ENCODE measurements at places on chromosomes 12 and 14.

GRCh38 chr12:62977418-62977817, 42.5 kb upstream of the PPM1H start:
- DNase-seq, result peak; percentile 59

- DNase-seq, result no peak
These were observed 5.6 kb upstream of the SERPINA9 start for GRCh38 chr14:94481468-94482131.

- no peak for DNase-seq
These were observed 58.7 kb downstream of the TUNAR start for GRCh38 chr14:95935228-95935822.

- no peak for DNase-seq
These were observed 133.2 kb downstream of the SCARB1 start for GRCh38 chr12:124730455-124730932.

GRCh38 chr12:112239020-112239419, 113.7 kb downstream of the TRAFD1 start:
- DNase-seq, result no peak

GRCh38 chr12:27359578-27360340, 27.1 kb downstream of the BMAL2 start:
- no peak for DNase-seq

DNA sequence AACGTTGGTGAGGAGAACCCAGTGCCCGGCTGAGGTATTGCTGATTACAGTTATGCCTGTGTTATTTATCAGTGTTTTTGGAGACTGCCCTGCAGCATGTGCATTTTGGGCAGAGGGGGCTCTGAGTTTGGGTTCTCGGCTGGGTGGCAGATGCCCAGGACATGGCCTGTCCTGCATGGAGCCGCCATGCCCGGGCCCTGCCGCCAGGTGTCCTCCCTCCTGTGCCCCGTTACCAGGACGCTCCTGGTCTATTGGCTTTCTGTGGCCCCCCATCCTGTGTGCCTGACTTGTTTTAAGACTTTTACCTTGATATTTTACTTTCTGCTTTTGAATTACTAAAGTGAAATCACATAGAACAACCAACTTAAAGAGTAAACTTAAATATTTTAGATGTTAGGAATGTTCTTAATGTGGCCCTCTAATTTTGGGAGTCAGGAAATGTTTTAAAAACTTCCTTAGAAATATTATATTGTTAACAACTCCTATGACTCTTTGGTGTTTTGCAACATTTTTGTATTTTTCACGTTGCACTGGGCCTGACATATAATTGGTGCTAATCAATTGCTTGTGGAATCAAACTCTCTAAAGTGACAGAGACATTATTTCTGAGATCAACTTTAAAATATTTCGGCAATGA, 51.8 kb downstream of the PRIMA1 start:
- no peak for DNase-seq

DNA sequence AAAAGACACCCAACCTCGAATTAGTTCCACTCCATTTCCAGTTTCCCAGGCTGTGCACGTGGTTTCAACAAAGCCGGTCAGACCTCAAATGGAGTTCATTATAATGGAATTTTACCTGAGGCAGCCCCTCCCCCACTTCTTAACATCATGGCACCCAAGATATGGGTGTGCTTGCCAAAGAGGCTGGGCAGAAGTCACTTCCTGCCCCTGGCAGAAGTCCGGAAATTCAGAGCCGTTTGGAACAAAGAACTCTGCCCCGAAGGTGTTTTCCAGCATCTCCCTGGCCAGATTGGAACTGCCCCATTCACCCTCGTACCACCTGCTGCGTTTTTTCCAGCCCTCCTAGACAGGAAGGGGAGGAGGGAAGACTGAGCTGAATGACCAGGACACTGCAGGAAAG, 8.2 kb downstream of the VDR start:
- DNase-seq, result no peak

GRCh38 chr14:104972301-104973134, 5.7 kb downstream of the AHNAK2 start:
- no peak for DNase-seq

- DNase-seq, result no peak
These were observed 352.7 kb downstream of the AEBP2 start for GRCh38 chr12:19792028-19792427.

GRCh38 chr12:69247268-69248018, 8.1 kb downstream of the CPSF6 start:
- DNase-seq, result no peak

DNA sequence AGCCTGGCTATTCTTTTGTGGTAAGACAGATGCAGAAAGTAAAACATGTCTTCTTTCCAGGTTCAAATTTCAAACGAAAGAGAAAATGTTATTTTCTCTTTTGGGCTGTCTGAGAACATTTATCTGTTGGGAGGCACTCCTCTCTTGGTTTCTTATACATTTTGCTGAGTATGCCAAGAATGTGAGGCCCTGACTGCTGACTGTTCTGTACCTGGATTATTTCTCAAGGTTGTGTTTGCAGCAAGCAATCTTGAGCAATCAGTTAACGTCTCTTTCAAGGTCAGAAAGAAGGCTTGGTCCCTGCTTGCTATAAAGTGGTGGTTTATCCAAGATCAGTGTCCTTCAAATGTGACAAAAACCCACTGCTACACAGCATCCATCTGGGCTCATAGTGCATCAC, 9.8 kb downstream of the SSTR1 start:
- no peak for DNase-seq

GRCh38 chr12:60752589-60752988, 1156.8 kb downstream of the SLC16A7 start:
- no peak for DNase-seq

DNA sequence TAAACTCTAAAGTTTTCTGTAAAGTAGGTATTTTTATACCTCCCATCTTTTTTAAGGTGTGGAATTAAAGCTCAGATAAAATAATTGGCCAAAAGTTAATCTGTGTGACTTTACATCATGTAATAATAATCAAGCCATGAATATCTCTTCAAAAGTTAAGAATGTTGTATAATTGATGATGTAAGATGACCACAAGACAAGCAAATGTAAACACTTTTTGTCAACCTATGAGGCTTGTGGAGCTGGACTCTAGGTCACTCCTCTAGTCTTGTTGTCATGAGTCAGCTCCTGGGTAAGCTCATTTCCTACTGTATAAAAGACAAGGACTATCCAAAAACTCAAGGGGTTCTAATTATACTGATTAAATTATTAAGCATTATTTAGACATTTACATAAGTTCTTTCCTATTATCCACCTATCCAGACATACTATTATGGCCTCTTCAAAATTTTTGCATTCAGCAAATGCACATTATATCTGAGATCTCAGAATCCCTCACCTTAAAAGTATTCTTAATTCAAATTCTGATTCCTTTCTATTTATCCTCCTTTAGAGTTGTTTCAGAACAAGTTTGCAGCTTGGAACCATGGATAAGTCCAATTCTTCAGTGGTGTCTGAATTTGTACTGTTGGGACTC, at the start of gene OR4K5:
OR4K5 (plus strand) TSS at position 587 of the 637 bp plus-strand sequence; CDS start at position 587, 0 bp downstream.
- DNase-seq, result no peak

GRCh38 chr14:51395361-51395849, 155.4 kb downstream of the TMX1 start:
- peak; percentile 91 for DNase-seq

DNA sequence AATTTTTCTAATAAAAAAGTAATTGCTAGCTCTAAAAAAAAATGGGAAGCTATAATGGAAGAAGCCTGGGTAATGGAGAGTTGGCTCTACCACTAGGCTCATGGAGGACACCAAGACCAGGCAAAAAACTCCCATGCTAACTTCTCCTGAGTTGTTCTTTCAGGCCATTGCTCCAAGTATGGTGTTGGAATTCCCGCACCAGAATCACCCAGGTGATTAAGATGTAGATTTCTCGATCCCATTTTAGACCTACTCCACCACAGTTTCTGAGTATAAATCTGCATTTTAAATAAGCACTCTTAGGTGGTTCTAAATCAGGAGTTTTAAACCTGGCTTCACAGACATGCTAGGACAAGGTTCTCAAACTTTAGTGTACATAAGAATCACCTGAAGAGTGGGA, 221.0 kb downstream of the EMP1 start:
- DNase-seq, result no peak

- DNase-seq, result peak; percentile 75
These were observed 32.6 kb downstream of the SLC35F4 start for GRCh38 chr14:57833323-57833722.

- no peak for DNase-seq
These were observed 414.8 kb downstream of the SLC6A15 start for GRCh38 chr12:84497819-84498218.

GRCh38 chr14:64815257-64815656, 64.5 kb downstream of the SPTB start:
- DNase-seq, result no peak

- DNase-seq, result no peak
These were observed 502.6 kb downstream of the DIO2 start for GRCh38 chr14:79708426-79709388.

GRCh38 chr12:121579981-121580868, 598 bp downstream of the KDM2B start:
- no peak for DNase-seq

- DNase-seq, result no peak
These were observed 11.9 kb upstream of the SMARCD1 start for GRCh38 chr12:50073206-50073605.

GRCh38 chr14:94663965-94664704, 51.9 kb downstream of the SERPINA3 start:
- no peak for DNase-seq

- no peak for DNase-seq
These were observed 246.0 kb downstream of the BMP4 start for GRCh38 chr14:53710615-53711014.

DNA sequence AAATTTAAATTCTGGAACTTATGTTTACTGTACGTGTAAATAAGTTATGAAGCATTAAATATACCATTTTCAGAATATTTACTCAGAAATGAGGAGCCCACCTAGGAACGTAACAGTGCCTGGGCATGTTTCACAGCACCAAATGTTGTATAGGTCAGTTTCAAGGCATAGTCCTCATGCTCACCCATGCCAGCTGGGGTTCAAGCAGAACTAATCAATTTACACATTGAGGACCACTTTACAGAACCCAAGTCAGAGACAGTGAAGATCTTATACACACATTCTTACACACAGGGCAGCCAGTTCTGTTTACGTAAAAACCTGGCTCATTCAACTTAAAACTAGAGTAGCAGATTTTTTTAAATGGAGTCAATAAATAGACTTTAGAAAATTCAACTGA, 2.0 kb downstream of the KICS2 start:
- DNase-seq, result no peak

GRCh38 chr14:35503646-35504045, 30.3 kb upstream of the INSM2 start:
- no peak for DNase-seq

DNA sequence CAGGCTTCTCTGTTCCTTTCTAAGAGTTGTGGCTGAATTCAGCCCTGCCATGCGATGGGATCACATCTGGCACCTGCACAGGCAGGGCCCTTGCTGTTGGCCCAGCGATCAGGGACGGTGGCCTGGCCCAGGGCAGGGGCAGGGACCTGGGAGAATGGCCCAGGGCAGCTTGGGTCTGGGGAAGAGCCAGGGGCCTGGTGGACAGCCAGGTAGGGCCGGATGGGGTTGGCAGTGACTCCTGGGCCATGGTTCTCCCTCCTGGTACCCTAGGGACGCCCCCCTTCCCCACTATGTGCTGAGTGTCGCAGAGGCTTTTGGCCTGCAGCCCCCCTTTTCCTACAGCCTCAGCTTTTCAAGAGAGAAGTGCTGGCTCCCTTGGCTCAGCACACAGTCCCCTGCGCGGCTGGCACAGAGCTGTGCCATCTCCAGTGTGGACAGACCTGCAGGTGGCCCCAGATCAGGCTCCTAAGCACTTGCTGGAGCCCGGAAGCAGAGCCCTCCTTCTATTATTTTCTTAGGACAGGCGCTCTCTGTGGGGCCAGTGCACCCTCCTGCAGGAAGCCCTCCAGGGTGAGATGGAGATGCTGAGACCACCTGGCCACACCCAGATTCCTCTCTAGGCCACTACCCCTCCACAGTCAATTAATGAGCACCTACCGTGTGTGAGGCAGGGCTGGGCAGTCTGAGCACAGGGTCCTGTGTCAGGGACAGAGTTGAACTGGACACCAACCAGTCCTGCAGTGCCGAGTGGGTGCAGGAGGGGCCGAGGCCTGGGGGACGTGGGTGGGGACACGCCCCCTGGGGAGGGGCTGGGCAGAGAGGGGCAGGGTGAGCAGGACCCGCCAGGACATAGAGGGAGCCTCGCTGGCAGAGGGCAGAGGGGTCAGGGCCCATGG, 267.6 kb downstream of the ADGRD1 start:
- DNase-seq, result no peak

DNA sequence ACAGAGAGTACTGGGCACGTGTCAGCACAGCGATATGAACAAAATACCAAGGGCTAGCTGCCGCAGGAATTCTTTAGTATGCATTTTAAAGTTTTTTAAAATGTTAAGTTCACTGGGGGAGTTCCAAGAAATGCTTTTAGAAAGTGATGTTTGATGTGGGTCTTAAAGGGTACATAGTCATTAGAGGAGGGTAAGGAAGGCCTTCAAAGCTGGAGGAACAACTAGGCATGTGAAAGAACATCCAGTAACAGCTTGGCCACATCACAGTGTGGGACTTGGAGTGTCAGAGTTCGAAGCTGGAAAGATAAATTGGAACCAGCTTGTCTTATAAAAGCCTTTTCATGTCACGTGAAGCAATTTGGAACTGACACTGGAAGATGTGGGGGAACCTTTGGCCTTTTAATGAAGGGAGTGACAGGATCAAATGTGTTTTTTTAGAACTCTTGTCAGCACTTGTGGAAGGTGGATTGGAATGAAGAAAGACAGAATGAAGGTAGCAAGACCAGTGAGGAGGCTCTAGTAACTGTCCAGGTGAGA, 57.7 kb downstream of the WDR20 start:
- DNase-seq, result no peak

DNA sequence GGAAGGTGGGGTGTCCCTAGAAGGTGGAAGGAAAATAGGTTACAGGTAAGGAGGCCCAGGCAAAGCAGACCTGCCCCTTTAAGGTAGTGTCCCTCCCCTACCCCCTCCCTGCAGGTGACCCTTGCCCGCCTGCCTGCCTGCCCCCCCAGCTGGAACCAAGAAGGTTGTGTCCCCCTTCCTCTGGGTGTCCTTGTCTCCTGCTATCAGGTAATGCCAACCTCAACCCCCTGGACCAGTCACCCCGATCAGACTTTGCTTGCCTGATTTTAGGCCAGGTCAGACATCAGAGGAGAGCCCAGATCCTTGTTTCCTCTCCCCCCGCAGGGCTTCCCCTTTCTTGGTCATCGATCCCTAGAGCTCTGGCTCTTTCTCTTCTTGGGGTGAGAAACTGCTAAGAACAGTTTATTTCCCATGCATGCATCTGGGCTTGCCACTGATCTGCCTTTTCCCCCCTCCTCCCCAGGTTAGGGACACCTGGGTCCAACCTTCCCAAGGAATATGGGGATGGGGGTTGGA, at the start of gene SLC39A5:
SLC39A5 (plus strand) TSS at position 136 of the 516 bp plus-strand sequence. CDS start 1,224 bp downstream, outside the sequence.
- DNase-seq, result no peak
